IPS DF 19.7 (cell line): ENCODE measurements at places on chromosomes 7 and 10.

GRCh38 chr10:127374901-127375300 lies 174.2 kb upstream of the NPS start:
- no peak for DNase-seq

GRCh38 chr7:91083855-91084644 lies 180.2 kb upstream of the FZD1 start:
- DNase-seq: no peak

DNA sequence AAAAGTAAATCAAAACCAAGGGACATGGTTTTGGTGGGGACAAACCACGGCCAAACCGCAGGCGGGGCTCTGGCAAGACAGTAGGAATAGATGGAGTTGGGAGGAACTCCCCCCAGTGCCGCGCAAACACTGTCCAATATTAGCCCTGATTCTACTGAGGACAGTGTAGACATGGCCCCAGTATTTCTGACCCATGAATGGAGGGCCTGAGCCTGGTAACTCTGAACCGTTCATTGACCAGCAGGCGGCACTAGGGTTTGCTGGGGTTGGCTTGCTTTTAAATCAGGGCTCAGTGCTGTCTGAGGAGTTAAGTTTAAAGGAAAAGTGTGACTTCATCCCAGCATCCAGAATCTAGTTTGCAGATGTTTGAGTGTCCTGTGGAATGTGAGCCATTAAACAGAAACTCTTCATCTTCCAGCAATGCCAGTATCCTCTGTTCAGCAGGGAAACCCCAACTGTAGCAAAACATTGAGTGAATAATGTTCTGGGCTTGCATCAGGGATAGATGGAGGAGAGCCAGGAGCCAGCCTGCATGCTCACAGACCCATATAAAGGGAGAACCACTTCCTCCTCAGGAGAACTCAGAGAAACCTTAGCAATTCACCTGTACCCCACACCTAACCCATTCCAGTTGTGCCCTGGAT lies 147.4 kb upstream of the PRSS58 start:
- DNase-seq: no peak

GRCh38 chr7:42843205-42843800 lies 68.6 kb downstream of the C7orf25 start:
- DNase-seq: peak; percentile 28

GRCh38 chr7:1011297-1012003 lies 28.5 kb downstream of the CYP2W1 start:
- no peak for DNase-seq

- DNase-seq: no peak
These were observed 13.9 kb downstream of the TUBAL3 start for GRCh38 chr10:5390607-5391205.

DNA sequence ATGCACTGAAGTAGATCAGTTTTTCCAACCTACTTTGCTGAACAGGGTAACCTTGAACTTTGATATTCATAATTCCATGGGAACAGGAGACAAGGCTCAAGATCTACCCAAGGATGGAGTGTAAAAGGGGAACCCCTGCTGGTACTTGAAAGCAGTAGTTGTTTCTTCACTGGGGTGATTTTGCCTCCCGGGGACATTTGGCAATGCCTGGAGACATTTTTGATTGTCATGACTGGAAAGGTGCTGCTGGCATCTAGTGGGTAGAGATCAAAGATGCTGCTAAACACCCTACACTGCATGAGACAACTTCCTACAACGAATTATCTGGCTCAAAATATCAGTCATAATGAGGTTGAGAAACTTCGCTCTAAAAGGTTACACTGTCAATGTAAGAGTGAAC lies 214.8 kb upstream of the CTBP2 start:
- no peak for DNase-seq

- DNase-seq: no peak
These were observed 5.3 kb downstream of the CYP26C1 start for GRCh38 chr10:93065675-93066543.

- DNase-seq: no peak
These were observed 5.7 kb downstream of the CYP17A1 start for GRCh38 chr10:102831322-102832071.

DNA sequence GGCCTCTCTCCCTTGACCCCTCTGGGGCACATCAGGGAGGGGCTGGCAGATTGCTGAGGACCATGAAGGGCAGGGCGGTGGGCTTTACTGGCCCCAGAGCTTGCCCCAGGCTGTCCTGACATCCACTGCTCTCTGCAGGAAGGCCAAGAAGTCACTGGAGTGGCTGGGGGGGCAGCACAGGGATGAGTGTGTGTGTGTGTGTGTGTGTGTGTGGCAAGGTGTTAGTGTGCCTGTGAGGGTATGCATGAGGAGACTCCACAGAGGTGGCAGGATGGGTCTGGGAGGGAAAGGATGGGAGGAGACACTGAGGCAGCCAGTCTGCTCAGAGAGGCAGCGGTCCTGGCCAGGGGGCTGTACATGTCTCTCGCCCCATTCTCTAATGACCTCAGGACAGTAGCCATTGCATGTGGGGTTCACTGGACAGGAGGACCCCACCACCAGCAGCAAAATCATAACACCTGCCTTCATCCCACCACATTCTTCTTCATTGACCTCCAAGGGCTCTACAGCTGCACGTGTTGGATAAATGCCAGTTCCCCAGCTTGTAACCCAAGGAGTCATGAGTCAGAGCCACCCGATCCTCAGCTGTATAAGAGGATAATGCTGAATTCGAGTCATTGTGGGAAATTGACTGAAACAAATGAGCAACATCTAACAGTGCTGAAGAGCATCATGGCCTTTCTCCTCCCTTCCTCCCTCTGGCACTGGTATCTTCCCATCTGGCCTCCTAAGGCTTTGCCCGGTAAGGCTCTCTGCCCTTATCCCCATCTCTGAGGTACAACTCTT lies 720.5 kb downstream of the GRID1 start:
- no peak for DNase-seq

DNA sequence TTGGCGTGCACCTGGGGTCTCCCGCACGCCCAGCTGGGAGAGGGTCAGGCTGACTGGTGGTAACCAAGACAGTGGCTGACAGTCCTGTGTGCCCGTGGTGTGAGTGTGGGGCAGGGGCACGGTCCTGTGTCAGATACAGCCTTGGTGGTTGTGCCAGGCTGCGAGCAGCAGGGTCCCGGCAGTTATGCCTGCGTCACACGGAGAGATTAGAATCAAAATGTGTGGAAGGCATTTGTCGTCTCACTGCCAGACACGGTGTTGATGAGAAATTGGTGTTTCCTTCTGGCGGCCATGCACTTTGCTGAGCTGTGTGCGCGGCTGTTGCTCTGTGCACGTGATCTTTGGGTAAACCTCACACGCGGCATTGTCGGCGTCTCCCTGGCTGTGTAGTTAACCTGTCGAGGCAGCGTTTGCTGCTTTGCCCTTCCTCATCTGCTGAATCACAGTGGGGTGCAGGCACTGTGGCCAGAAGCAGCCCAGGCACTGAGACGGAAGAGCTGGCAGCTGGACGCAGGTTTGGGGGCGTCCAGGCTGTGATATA lies 87.7 kb downstream of the NKX6-2 start:
- no peak for DNase-seq

DNA sequence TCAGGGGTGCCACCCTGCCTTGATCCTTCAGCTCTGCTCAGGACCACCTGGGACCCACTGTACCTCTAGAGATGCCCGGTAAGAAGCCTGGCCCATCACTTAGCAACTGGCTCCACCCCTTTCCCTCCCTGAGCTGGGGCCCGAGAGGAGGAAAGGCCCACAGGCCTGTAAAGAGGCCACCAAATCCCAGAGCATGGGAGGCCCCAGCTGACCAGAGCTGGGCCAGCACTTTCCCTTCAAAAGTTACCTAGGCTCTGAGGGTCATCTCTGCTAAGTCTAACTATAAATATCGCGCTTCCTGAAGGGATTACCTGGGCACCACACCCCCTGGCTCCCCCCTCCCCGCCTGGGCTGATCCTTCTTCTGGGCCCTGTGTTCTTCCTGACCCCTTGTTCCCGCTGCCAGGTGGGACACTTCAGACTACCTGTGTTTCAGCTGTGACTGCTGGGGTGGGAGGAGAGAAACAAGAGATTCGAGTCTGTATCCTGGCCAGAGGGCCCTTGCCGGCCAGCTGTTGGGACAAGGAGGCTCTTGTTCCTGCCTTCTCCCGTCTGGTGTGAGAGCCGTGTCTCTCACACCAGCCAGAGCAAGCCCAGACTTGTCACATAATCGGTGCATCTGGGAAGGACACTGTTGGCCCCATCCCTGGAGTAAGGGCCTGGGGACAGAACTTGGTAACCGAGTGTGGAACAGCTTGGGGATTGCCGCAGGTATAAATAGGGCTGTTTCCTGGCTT lies 22.8 kb upstream of the ANKRD2 start:
- no peak for DNase-seq

- DNase-seq: no peak
These were observed 75.8 kb downstream of the OR13A1 start for GRCh38 chr10:45239642-45240041.

- no peak for DNase-seq
These were observed 50.3 kb upstream of the BMS1 start for GRCh38 chr10:42732266-42732665.

DNA sequence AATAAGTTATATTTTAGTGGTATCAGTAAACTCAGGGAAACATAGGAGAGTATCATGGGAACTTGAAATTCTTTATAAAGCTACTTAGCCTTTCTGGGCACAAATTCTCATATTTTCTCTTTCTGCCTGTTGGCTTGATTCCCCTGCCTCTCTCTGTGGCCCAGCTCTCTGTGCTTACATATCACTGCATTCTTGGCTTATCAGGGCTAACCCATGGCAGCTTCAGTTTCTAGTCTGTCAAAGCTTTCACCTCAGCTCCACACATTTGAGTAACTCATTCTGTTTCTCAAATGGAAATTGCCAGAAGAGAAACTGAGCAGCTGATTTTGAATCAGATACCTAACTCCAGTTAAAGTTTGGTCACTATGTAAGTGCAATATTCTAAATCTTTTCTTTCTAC lies 713.1 kb downstream of the DNAJB9 start:
- DNase-seq: no peak

DNA sequence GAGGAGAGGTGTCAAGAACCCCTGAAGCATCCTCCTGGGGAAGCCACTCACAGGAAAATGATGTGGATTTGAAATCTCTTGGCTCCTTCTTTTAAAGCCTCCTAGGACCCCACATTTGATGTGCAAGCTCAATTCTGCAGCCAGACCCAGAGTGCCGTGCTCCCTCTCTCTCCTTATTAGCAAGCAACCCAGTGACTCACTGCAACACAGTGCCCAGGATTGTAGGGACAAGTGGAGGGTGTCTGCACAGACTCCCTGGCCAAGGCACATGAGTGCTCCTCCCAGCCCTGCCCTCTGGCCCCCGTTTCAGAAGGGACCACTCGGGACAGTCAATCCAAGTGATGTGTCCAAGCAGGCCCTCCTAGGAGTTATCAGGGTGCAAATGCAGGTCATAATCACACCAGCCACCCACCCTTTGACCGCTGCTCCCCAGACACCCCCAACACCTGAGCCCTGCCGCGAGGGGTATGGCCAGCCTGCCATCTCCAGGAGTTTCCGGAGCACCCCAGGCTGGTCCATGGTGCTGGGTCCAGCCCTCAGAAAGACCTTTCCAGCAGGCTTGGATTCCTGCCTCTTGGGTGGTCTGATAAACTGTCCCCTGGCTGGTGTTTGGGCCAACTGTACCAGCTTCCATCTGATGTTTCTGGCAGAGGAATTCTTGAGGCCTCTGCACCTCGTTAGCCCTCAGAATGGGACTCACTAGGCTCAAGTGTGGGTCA lies 54.5 kb upstream of the CXCL12 start:
- no peak for DNase-seq

GRCh38 chr7:127516320-127516719 lies 69.1 kb downstream of the GCC1 start:
- no peak for DNase-seq

GRCh38 chr10:104247513-104248146 lies 7.1 kb upstream of the GSTO1 start:
- no peak for DNase-seq

- no peak for DNase-seq
These were observed 141.4 kb downstream of the ARHGAP22 start for GRCh38 chr10:48463318-48464003.

GRCh38 chr10:112526139-112526538 lies 79.1 kb downstream of the VTI1A start:
- DNase-seq: no peak

DNA sequence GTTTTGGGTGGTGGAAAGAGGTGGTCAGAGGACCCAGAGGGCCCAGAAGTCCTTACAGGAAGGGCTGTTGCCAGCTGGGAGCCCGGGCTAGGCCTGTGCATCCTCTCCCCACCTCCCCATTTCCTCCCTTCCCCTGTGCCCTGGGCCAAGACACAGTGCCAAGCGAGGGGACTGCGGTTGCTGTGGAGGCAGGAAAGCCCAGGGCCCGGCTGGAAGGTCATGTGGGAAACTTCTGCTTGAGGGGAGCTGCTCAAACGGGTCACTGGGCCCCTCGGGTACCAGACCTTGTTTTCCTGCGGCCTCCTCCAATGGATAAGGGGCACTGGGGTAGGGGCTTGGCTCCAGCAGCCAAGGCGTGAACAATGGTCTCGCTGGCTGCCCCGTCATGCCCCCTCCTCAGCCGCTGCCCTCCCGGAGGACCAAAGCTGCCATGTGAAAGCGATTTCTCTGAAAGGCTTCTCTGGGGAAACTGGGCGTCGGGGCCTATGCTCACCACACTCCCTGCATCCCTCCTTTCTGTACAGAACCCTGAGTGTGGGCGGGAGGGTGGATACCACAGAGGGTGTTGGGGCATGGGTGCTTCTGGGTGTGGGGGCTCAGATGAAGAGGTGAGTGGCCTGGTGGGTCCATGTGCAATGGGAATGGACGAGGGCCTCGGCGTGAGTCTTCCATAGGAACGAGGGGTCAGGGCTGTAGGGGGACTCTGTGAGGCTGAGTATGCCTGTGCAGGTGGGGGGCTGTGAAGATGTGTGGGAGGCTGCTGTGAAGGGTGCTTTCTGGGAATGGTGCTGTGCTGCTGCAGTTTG lies 135.3 kb downstream of the PTPN20 start:
- no peak for DNase-seq

GRCh38 chr10:127278001-127278400 lies 81.6 kb upstream of the INSYN2A start:
- DNase-seq: no peak

- no peak for DNase-seq
These were observed 249.6 kb downstream of the GPAM start for GRCh38 chr10:111933937-111934336.

- no peak for DNase-seq
These were observed 183.0 kb downstream of the DNAJB6 start for GRCh38 chr7:157519798-157520244.
